ENCODE measurements at places on chromosomes 11 and 22. TPM values are rescaled to one million over a fixed set of nuclear protein-coding genes. Genes with fewer than 3 reads are reported as not detected.

DNA sequence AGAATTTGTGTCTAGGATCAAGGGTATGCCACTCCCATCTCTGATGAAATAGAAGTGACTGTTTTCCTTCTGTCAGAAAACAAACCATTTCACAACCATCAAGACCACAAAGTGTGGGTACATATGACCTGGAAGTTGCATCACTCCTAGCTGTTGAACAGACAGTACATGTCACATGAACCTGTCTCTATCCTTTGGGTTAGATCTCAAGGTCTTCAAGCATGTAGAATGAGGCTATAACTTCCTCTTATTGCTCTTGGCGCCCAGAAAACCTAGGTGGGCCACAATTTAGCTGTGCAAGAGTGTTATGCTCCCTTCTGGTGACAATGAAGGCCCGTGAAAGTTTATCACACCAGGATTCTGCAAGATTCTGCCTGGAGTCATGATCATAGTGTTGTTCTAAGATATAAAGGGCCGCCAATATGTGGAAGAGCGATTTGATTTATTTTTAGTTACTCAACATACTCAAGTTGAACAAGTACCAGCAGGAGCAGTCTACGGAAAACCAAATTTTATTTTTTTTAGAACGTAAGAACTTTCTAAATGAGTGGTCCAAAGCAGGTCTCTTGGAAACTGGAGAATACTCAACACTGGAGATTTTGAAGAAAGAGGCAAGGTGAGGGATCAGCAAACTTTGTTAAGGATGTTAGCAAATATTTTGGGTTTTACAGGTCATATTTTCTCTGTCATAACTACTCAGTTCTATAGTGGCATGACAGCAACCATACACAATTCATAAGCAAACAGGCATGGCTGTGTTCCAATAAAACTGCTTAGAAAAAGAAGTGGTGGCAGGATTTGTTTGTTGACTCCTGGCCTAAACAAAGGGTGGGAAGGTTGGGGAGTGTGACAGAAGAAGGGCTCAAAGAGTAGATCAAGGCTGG is 101.8 kb downstream of the USP35 start:
- no peak for DNase-seq
- no peak overlapping the region for H3K4me3 ChIP-seq
- H3K27ac ChIP-seq = peak overlapping the region; percentile 1
- no peaks in the 10 kb centered on the region for H3K27me3 ChIP-seq
- H3K36me3 ChIP-seq = peaks cover 2% of the 10 kb centered on the region
- H3K4me1 ChIP-seq = peaks cover 18% of the 10 kb centered on the region

Gene EFEMP2
- total RNA-seq = 5.1 TPM

DNA sequence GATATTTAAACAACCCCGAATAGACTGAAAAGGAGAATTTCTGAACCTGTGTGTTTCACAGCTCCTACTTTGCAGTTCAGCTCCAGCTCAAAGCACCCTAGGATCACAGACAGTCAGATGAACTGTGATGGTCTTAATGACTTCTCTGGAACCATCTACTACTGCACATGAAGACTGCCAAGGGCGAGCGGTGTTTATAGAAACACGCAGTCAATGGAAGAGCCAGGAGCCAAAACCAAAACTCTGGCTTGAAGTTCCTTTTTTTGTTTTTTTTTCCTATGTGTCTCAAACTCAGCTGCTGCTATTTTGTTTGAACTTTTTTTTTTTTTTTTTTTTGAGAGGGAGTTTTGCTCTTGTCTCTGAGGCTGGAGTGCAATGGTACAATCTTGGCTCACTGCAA is 382.6 kb upstream of the SYN3 start:
- DNase-seq = no peak
- peaks cover 2% of the 10 kb centered on the region for H3K4me1 ChIP-seq
- H3K27me3 ChIP-seq = no peaks in the 10 kb centered on the region
- no peak overlapping the region for H3K27ac ChIP-seq
- H3K4me3 ChIP-seq = no peak overlapping the region

Gene KLHL35
- total RNA-seq = 1.3 TPM

DNA sequence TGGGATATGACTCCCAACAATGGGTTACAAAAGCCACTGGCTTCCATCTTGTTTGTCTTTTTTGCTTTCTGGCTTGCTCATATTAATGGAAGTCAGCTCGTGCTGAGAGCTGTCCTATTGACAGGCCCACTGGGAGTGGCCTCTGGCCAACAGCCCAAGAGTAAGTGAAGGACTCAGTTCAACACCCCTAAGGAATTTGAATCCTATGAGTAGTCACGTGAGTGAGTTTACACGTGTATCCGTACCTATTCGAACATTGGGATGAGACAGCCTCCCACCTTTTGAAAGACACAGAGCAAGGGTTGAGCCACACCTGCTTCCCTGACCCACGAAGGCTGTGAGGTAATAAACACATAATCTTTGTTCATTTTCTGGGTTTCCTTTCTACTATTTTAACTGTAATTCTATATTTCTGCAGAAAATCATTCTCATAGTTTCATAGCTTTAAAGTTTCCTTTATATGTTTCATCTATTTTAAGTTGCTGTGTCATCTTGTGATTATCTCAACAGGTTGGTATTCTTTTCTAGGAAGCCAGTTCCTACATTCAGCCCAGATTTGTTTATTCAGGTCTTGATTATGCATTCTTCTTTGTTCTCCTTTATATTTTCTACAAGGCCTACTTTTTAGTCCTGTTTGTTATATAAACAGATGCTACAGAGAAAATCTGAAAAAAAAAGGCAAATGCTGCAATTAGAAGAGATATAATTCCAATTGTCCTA is 802.3 kb downstream of the CNTN5 start:
- H3K27me3 ChIP-seq = no peaks in the 10 kb centered on the region
- DNase-seq = no peak
- H3K4me3 ChIP-seq = no peak overlapping the region
- no peak overlapping the region for H3K27ac ChIP-seq
- no peaks in the 10 kb centered on the region for H3K4me1 ChIP-seq

DNA sequence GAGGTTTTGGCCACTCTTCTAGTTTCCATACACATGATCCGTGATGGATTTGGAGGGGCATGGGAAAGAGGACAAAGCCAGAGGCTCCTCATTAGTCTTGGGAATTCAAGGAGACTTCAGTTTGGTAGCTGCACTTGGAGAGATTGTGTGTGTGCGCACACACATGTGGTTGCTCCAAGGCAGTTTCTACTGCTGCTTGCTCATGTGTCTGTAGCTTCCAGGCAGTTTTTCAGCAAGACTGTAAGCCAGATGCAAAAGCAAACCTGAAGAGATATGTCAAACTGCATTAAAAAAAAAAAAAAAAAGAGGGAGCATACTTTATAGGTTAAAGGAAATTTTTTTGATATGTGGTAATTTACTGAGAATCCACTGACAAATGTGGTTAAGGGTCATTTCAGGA is 95.7 kb downstream of the OSBP2 start:
- H3K4me1 ChIP-seq = no peaks in the 10 kb centered on the region
- H3K36me3 ChIP-seq = no peaks in the 10 kb centered on the region
- H3K4me3 ChIP-seq = no peak overlapping the region
- DNase-seq = no peak

- no peaks in the 10 kb centered on the region for H3K4me1 ChIP-seq
- no peaks in the 10 kb centered on the region for H3K36me3 ChIP-seq
- DNase-seq = no peak
- no peak overlapping the region for H3K27ac ChIP-seq
- H3K4me3 ChIP-seq = no peak overlapping the region
Observed at GRCh38 chr22:28408709-28409108, 270.9 kb downstream of the TTC28 start.

DNA sequence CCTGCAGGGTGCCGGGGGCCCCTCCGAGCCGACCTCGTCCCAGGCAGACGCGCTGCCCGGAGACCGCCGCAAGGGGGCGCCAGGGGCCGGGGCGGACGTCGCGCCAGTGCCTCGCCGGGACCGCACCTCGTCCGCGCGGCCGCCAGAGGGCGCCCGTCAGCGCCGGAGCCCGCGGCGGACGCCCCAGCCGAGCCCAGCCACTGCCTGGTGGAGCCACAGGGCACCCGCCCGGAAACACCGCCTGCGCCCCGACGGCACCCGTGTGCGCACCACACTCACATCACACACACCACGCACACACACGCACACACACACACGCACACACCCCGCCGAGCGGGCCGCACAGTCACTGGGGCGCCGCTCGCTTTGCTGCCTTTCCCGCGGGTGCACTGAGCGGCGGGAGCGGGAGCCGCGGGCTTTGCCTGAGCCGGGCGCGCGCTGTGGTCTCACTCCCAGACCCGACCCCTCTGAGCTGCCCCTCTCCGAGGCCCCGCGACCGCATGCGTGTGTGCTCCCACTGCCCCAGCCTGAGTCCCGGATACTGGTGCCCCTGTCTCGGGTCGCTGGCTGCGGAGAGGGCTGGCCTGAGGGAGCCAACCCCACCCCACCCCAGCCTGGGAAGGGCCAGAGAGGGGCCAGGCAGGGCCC is 449.3 kb downstream of the OPCML start:
- DNase-seq = peak; percentile 53
- H3K36me3 ChIP-seq = peaks cover 2% of the 10 kb centered on the region
- peaks cover 62% of the 10 kb centered on the region for H3K27me3 ChIP-seq
- H3K4me1 ChIP-seq = peaks cover 3% of the 10 kb centered on the region
- no peak overlapping the region for H3K27ac ChIP-seq

Gene ASCL2
- total RNA-seq = 0.18 TPM

GRCh38 chr11:101553891-101554292 is 29.9 kb downstream of the TRPC6 start:
- no peaks in the 10 kb centered on the region for H3K36me3 ChIP-seq
- H3K4me1 ChIP-seq = no peaks in the 10 kb centered on the region
- H3K27ac ChIP-seq = no peak overlapping the region
- H3K27me3 ChIP-seq = no peaks in the 10 kb centered on the region
- DNase-seq = no peak

GRCh38 chr11:72598906-72599305 is 75.3 kb downstream of the PDE2A start:
- H3K27me3 ChIP-seq = peaks cover 44% of the 10 kb centered on the region
- DNase-seq = no peak
- peaks cover 4% of the 10 kb centered on the region for H3K36me3 ChIP-seq

DNA sequence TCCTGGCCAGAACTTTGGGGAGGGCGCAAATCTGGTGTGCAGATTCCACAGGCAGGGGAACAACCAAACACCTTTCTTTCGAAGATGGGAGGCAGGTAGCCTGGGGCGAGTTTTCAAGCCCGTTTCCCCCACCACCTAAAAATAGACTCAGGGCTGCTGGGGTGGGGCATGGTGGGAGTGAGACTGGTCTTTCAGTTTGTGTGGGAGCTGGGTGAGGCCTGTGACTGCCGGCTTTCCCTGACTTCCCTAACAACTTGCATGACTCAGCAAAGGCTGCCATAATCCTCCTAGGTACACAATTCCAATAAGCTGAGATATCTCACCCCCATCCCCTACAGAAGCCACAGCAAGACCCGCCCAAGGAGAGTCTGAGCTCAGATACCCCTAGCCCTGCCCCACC is 4.3 kb upstream of the OR5B12 start:
- H3K27ac ChIP-seq = no peak overlapping the region
- no peaks in the 10 kb centered on the region for H3K27me3 ChIP-seq
- H3K36me3 ChIP-seq = no peaks in the 10 kb centered on the region
- H3K4me1 ChIP-seq = no peaks in the 10 kb centered on the region
- H3K4me3 ChIP-seq = no peak overlapping the region
- no peak for DNase-seq

Gene TRPT1
- 16.2 TPM for total RNA-seq

- peaks cover 20% of the 10 kb centered on the region for H3K4me1 ChIP-seq
- H3K27me3 ChIP-seq = no peaks in the 10 kb centered on the region
- H3K4me3 ChIP-seq = no peak overlapping the region
- H3K27ac ChIP-seq = peak overlapping the region; percentile 24
Observed at GRCh38 chr11:119307219-119307618, 9.7 kb downstream of the MCAM start.

Gene TBCEL
- total RNA-seq = 17.1 TPM

- no peak overlapping the region for H3K4me3 ChIP-seq
- H3K4me1 ChIP-seq = no peaks in the 10 kb centered on the region
- no peaks in the 10 kb centered on the region for H3K27me3 ChIP-seq
Observed at GRCh38 chr11:12079726-12080556, 30.4 kb upstream of the MICAL2 start.

Gene CRYAB
- not detected for total RNA-seq

- H3K27ac ChIP-seq = peak overlapping the region; percentile 49
- no peak overlapping the region for H3K4me3 ChIP-seq
- H3K4me1 ChIP-seq = peaks cover 8% of the 10 kb centered on the region
Observed at GRCh38 chr11:133903875-133904817, 52.6 kb downstream of the IGSF9B start.

DNA sequence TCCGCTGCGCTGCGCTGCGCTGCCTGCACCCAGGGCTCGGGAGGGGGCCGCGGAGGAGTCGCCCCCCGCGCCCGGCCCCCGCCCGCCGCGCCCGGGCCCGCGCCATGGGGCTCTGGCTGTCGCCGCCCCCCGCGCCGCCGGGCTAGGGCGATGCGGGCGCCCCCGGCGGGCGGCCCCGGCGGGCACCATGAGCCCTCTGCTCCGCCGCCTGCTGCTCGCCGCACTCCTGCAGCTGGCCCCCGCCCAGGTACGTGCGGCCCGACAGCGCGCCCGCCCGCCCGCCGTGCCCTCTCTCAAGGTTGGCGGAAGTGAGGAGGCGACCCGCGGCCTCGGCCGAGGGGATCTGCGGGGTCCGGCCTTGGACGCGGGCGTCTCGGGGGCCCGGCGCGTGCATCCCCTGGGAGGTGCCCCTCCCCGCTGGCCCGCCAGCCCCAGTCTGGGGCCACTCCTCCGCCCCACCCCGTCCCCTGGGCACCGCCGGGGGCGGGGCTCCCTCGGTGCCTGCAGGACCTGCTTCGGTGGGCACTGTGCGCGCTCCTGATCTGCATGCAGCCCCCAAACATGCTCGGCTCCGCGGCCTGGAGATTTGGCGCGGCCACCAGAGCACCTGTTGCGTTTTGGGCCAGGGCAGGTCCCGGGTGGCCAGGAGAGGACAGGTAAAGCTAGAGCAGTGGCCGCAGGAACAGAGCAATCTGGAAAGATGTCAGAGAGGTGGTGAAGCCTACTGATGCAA is 429 bp downstream of the VEGFB start:
- peak overlapping the region; percentile 77 for H3K4me3 ChIP-seq
- peaks cover 21% of the 10 kb centered on the region for H3K4me1 ChIP-seq
- H3K27ac ChIP-seq = peak overlapping the region; percentile 98

GRCh38 chr11:70547386-70547785 is 149.1 kb downstream of the CTTN start:
- H3K36me3 ChIP-seq = no peaks in the 10 kb centered on the region
- H3K27ac ChIP-seq = no peak overlapping the region
- H3K4me3 ChIP-seq = no peak overlapping the region

GRCh38 chr11:64484191-64485022 is 106.6 kb upstream of the SLC22A12 start:
- peaks cover 56% of the 10 kb centered on the region for H3K27me3 ChIP-seq
- DNase-seq = no peak
- no peak overlapping the region for H3K4me3 ChIP-seq
- H3K27ac ChIP-seq = no peak overlapping the region
- peaks cover 7% of the 10 kb centered on the region for H3K4me1 ChIP-seq
